ENCODE measurements at places on chromosomes 12 and 14.
A peak's percentile ranks its signal among the peaks of the same experiment; 100 is the strongest.

GRCh38 chr12:73414926-73415325, 1122.7 kb upstream of the ATXN7L3B start:
- DNase-seq: no peak

- no peak for DNase-seq
Measured at GRCh38 chr12:116381744-116382685, 104.5 kb upstream of the MED13L start.

GRCh38 chr12:40145896-40146295, 40.0 kb upstream of the SLC2A13 start:
- no peak for DNase-seq

DNA sequence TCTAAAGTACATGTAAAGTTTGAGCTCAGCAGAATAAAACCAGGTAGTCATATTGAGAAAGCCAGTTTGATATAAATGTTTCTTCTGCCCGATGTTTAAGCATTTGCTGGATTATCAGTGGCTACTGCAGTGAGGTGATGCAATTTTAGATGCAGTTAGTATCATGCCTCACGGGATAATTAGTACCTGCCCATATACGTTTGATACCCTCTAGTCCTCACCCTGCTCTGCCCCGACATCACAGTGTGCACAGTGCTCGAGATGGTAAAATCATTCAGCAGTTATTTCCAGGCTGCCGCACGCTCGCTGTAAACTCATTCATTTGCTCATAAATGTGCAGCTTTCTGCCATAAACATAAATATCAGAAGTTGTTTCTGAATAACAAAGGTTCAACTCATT, 152.7 kb downstream of the PELI2 start:
- DNase-seq: no peak

DNA sequence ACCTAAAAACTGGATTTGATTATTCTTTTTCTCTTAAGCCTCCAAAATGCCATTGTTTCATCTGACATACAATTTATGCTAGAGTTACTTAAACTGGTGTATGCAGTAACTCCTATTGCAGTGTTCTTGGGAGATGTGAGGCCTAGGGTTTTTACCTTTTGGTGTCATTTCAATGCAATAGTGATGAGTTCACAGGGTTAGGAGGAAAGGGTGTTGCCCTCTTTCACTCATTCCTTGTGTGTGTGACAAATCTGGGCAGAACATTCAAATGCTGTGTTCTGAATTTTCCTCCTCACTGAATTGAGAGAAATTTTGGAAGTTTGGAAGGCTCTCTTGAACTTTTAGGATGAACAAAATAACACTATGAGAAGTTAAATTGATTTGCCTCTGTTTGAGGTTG, 69.9 kb downstream of the IGF1 start:
- DNase-seq: no peak

DNA sequence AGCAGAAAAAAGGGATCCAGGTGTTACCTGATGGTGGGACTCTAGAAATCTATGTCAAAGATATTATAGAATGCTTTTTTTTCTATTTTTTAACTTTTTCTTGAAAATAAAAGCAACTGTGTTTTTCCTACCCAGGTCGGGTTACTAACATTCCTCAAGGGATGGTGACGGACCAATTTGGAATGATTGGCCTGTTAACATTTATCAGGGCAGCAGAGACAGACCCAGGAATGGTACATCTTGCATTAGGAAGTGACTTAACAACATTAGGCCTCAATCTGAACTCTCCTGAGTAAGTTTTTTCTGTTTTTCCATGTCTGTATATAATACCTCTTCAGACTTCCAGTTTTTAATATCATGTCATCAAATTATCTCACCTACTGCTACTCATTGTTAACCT, 27.6 kb upstream of the KCNMB4 start:
- no peak for DNase-seq

DNA sequence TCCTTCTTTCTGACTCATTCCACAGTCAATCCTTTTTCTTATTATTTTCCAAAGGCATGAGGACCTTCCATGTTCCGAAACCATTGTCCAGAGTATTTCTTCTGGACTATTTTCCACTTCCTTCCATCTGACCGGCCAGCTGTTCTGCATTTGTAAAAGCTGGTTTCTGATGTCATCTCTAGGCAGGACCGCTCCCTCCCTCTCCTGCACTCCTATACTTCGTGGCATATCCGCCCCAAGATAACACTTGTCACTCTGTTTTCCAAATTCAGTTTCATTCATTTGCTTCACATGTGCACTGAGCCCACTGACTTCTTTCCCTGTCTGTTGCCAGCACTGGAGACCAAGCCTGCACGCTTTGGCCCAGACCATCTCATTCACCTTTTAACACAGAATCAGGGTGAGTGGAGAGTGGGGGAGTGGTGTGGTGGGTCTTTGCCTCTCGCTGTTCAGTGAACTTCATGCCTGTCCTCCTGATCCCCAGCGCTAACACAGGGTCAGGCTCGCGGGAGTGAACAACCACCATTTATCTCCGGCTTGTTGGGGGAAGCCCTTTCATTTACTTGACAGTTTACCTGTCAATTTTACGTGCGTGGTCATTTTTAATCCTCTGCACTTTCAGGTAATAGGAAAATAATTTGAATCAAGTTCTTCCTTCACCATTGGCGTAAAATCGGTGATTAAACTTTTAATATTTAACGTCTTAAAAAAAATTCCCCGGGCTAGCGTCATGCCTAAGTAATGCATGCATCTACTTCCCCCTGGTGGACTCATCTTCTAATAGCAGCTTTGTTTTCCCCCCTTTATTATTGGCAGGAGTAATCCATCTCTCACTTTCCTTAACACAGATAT, 52.5 kb downstream of the C12orf75 start:
- no peak for DNase-seq

DNA sequence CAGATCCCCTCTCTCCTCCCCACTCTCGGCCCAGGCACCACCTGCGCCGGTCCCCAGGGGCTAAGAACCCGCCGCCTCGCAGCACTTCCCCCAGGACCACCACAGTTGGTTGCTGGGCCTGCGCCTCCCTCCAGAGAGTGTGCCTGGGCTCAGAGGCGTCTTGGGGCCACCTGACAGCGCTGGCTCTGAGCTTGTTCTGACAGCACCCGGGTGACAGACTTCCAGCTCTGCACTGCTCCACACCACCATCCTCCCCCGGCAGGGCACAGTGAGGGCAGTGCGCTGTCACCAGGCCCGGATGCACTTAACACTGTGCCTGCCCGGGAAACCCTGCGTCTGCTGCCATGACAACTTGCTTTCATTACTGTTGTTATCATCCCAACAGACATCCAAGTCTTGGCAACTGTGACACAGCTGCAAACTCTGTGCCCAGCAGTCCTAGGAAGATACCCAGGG, 6.6 kb downstream of the BRF1 start:
- no peak for DNase-seq

DNA sequence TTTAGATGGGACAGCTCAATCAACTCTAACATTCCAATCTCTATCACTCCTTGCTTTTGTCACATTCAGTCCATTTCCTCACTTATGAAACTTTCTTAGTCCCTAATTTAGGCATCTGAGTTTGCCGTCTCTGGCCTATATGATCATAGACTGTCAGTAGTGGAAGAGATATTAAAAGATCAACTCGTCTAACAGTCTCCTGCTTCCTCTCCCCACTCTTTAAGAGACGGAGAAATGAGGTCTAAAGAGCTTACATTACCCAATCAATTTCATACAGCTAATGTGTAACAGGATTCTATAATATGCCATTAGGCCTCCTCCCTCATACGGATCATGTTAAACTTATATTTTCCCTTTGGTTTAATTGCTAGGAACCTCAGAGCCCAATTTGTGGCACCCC, 6.5 kb upstream of the ATP23 start:
- DNase-seq: no peak

DNA sequence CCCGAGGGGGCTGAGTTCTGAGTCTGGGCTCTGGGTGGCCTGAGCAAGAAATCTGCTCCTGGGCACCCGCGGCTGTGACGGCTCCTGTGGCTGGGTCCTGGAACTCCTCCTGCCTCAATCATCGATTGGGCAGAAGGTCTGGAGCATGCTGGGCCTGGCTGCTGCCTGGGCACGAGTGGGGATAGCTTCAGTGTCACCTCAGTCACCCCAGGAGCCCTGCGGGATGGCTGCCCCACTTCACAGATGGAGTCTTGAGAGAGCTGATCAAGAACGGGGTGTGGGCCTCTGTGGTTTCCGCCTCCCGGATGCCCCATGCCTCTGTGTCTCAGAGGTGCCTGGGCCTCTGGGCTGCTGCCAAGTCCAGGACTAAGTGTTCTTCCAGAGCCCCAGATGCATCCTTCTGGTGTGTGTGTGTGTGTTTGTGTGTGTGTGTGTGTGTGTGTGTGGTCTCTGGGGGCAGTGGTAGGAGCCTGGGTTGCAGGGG, 185.6 kb upstream of the C14orf180 start:
- peak; percentile 46 for DNase-seq

DNA sequence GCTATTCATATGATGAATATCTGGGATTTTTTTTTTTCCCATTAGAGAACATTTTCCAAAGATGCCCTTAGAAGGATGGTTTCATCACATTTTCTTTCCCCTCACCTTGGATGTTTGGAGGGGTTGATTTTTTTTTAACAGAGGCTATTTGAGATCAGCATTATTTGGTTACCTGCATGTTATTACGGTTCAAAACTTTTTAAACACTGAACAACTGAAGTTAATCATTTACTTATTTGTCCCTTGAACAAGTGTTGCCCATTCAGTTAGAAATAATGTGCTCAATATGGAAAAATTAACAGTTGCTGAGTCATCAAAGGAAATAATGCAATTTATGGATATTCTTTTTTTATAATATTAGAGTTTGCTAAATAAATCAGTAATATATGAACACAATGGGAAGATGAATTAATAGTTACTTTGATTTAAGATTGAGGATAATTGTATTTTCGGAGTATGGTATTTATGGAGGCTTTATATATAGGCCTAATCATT, 26.7 kb downstream of the CNTN1 start:
- DNase-seq: no peak

DNA sequence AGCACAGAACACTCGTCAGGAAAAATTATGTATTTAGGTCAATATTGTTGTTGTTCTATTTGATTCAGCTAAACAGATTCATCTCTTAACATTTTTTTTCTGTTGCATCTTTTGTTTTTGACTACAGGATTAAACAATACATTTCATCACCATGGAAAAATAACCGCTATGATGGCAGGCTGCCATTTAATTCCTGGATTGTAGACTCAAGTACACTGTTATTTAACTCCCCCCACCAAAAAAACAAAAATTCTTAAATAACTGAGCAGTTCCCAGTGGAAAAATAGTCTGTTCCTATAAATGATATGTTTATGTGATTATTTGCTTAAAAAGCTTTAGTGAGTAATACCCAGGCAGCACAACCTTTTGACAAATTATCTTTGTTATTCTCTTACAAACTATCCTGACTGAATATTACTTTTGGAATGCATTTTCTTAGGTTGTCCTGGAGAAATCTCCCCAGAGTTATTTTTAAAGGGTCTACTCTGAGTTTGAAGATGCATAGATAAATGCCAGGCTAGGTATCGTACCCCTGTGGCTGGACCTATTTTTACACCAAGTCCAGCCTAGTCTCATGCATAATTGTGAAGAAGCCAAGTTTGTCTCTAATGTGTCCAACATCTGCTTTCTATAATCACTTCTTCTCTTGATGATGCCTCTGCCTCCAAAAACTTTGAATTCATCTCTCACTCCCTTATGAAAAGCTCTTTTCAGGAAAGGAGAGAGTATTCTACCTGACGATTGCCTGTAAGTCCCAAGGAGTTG, 3.7 kb downstream of the KERA start:
- DNase-seq: no peak

DNA sequence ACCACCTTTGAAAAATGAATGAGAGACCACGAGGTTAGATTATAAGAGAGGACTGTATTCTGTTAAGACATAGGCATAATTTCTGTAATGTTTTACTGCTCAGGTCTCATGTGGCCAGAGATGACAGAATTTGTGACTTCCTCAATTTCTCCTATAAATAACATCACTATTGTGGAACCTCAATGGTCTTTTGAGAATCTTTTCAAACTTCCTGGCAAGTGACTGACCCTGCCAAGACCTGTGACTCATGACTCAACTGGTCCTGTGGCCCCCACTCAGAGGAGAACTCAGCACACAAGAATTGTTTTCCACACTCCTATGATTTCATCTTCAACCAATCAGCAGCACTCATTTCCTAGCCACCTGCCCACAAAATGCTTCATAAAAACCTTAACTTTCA, 508.2 kb upstream of the ATP2B1 start:
- no peak for DNase-seq

DNA sequence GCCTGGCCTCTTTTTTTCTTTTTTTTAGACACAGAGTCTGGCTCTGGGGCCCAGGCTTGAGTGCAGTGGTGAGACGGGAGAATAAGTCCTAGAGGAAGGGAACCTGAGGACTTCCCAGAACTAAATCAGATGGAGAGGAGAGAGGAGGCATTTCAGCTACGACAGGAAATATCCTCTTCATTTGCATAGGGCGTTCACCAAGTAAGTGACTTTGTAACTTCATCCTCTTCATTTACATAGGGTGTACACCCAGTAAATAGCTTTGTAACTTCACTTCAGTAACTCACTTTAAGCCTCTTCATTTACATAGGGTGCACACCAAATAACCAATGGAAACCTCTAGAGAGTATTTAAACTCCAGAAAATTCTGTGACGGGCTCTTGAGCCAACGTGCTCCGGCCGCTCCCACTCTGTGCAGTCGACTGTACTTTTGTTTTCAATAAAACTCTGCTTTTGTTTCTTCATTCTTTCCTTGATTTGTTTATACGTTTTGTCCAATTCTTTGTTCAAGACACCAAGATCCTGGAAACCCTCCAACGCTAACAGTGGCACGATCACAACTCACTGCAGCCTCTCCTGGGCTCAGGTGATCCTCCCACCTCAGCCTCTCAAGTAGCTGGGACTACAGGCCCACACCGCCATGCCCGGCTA, 21.4 kb upstream of the ANKRD9 start:
- no peak for DNase-seq
